ENCODE measurements at places on chromosomes 13 and 19. TPM values are rescaled to one million over a fixed set of nuclear protein-coding genes. Genes with fewer than 3 reads are reported as not detected.

KLK11 gene
- not detected for total RNA-seq

FGF22 gene
- not detected for total RNA-seq

PROZ gene
- not detected for total RNA-seq

KIR2DL1 gene
- not detected for total RNA-seq

UBE2L5 gene
- not detected for total RNA-seq

CKM gene
- not detected for total RNA-seq
